ENCODE measurements at places on chromosomes 5 and 9.
A peak's percentile ranks its signal among the peaks of the same experiment; 100 is the strongest.

DNA sequence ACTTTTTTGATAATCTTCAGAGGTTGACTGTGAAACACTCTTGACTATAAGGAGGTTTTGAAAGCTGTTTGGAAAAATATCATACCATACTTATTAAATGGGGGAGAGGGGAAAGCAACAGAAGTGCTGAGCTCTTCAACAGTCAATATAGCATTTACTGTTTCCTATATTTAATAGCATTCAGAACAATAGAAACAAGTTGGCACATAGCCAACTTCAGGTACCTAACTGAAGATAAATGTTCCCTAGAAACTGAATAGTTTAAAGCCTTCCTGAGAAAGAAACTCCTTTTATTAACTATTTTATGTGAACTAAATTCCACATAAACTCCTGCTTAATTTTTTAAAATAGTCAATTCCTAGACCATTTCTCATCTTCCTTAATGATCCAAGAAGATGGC, 26.3 kb downstream of the SLC31A1 start:
- no peak for DNase-seq

GRCh38 chr5:141605523-141606277, 13.1 kb downstream of the DIAPH1 start:
- DNase-seq = peak; percentile 50

DNA sequence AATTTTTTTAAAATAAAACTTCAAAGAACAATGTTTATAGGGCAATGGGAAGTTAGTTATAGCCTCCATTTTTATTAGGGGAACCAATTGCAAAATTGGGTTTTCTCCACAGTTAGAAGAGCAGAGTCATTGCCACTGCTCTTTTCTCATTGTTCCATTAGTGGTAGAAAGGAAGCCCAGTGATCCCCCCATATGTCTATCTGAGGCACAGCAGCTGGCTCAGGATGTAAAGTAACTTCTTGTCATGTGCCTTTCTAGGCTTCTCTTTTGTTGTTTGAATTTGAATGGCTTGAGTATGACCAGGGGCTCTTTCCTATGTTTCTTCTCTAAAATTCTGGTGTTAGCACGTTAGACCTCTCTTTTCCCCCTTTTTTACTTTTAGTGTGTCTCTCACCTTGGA, 61.2 kb downstream of the UBAP1 start:
- DNase-seq = no peak

DNA sequence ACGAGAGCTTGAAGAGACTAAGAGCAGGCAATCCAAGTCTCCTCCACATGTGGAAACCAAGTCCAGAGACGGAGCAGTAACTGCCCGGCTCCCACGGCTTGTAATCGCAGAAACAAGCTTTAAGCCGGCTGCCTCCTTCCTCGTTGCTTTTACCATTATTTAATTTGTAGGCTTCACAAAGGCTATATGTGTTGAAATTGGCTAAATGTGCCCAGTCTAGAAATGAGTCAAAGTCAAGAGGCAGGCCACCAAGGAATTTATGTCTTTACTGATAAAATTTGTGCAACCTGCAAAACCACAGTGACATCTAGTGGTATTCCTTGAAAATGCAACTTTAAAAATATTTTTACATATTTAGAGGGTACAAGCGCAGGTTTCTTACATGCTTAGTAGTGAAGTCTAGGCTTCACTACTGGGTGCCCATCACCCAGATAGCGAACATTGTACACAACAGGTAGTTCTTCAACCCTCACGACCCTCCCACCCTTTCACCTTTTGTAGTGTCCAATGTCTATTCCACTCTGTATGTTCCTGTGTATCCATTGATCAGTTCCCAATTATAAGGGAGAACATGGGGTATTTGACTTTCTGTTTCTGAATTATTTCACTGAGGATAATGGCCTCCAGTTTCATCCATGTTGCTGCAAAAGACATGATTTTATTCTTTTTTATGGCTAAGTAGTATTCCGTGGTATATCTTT, 33.5 kb upstream of the EBF1 start:
- no peak for DNase-seq

DNA sequence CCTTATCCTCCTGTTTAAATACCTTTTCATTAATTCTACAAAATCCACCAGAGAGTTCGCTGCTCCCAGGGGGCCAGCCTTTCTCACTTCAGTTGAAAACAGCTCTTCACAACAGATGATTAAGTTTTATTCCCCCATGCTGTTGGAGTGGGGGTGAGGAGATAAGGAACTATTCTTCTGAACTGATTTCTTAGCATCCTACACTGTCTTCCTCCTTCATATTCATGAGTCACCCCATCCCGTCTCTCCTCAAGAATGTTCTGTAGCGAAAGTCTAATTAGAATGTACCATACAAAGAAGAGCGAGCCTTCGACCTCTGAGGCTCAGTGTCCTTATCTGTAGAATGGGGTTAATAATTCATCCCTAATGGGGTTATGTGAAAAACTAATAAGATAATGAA, 138.0 kb downstream of the PIK3R1 start:
- DNase-seq = no peak
